Activated CD8-positive, alpha-beta memory T cell treated with anti-CD3 and anti-CD28 coated beads for 48 hours (primary cell): ENCODE measurements at places on chromosomes 11 and 22.

- no peak for DNase-seq
These were observed 860 bp downstream of the PRMT3 start for GRCh38 chr11:20388096-20389055.

GRCh38 chr11:95307286-95307685, 76.3 kb upstream of the SESN3 start:
- DNase-seq: no peak

DNA sequence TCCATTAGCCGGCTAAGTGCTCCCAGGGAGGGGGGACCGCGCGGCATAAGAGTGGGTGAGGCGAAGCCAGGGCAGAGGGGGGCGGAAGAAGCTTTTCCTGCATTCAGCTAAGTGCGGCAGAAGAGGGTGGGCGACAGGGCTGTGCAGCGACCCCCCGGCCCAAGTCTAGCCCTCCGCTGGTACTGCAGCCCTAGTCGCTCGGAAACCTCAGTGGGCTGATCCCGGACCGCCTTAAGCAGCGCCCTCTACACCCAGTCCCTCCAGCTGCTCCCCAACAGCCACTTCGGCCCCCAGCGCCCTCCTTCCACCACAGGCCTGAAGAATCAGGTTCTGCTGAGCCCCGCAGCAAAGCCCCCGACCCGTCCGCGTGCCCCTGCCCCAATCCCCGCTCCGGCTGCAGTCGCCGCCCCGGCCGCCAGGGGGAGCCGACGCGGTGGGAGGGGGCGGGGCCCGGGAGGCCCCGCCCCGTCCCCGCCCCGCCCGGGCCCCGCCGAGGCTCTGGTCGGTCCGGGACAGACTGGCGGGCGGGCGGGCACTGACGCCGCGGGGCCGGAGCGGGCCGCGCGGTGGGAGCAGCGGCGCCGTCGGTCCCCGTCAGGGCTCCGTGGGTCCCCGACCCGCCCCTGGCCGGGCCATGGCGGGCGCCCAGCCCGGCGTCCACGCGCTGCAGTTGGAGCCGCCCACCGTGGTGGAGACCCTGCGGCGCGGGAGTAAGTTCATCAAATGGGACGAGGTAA, at the start of gene PLCB3:
TSS of gene PLCB3 (plus strand) at position 515 of the 737 bp plus-strand sequence. CDS start at position 635, 120 bp downstream.
- DNase-seq: peak; percentile 69

- no peak for DNase-seq
These were observed 38.6 kb downstream of the TMEM135 start for GRCh38 chr11:87076260-87076783.

DNA sequence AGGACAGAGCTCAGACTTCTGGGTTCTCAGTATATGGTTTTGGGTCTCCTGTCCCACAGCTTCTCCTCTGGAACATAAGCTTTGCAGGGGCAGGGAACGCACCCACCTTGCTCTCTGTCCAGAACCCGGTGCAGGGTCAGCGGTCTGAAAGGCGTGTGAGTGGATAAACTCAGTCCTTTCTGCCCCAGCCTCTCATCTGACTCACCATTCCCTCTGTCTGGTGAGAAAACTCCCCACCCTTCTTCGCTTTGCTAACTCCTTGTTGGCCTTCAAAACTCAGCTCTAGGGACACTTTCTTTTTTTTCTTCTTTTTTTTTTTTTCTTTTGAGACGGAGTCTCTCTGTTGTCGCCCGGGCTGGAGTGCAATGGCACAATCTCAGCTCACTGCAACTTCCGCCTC, 68.9 kb upstream of the NUP50 start:
- DNase-seq: no peak

DNA sequence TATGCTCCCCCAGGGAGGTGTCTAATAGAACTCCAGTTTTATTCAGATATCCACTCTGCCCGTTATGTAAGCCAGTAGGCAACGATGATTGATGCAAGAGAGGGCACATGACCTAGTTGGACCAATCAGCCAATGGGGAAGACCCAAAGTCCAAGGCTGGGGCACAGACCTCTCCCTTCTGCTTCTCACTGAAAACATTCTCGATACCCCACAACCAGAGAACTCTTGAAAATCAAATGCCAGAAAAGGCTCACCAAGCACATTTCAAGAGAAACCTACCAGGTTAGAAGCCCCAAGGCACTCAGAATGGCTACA, 7.4 kb downstream of the HIRA start:
- DNase-seq: no peak

GRCh38 chr11:118635642-118636041, 28.2 kb downstream of the PHLDB1 start:
- no peak for DNase-seq

GRCh38 chr22:42945027-42945426, 69.9 kb downstream of the PACSIN2 start:
- no peak for DNase-seq

- DNase-seq: no peak
These were observed 45.9 kb downstream of the CKAP5 start for GRCh38 chr11:46800177-46800576.

- no peak for DNase-seq
These were observed 87.5 kb upstream of the RRM1 start for GRCh38 chr11:4006946-4007680.

- no peak for DNase-seq
These were observed 46.6 kb downstream of the GGTLC2 start for GRCh38 chr22:22691055-22691454.

- DNase-seq: no peak
These were observed 1408.8 kb downstream of the TBC1D22A start for GRCh38 chr22:48171271-48171691.

- DNase-seq: no peak
These were observed 386.6 kb upstream of the NARS2 start for GRCh38 chr11:78961247-78961646.

DNA sequence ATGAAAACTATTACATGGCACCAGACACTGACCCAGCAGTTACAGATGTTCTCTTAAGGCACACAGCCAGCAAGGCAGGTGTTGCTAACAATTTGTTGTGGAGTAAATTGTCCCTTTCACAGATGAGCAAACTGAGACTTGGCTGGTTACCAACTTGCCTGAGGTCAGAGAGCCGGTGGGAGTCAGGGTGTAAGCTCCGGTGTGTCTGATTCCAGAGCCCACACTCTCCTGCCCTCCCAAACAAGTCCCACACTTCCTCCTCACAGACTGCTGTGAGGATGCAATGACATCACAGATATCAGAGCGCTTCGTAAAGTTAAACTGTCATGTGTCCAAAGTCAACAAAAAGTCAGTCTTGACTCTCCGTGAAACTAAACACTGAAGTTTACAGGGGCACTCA, 12.5 kb downstream of the GDPD5 start:
- no peak for DNase-seq

DNA sequence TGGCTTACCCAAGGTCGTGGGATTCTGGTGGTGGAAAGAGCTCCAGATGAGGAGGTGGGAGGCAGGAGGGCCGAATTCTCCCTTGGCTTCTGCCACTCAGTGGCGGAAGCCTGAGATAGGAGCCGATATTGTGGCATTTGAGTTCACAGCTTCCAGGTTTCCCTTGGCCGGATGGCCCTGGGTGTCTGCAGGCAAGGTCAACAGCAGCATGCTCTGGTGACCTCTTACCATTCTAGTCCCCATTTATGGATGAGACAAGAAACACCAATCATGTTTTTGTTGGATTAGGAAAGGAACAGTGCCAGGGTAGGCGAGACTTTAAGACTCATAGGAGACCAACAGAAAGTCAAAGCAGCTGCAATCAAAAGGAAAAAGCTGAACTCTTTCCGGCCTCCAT, 89.7 kb downstream of the GRAMD1B start:
- DNase-seq: no peak

GRCh38 chr11:74255741-74256375, 55.6 kb downstream of the P4HA3 start:
- DNase-seq: peak; percentile 23

DNA sequence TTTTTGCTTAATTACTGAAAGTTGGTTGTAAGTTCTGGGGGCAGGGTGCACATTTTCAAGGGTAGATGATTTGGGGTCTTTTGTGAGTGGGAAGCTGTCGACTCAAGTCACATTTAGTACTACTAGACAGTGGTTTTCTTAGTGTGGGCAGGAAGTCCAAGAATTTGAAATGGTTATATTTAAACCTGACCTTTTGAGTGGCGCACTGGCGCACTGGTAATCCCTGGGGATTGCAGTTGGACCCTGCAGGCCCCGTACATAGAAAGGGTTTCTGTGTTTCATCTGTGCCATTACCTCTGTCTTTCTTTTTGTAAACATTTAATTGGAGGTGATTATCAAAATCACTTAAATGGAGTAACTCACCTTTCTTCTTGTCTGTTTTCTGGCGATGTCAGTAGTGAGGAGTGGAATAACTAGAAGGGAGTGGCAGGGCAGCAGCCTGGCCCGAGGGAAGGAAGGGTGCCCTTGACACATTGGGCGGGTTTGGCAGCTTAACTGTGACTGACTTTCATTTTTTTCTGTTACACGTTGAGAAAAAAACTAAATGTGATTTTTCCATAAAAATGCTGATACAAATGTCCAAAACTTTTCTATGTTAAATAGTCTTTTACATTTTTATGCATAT, 101.8 kb upstream of the GAL start:
- DNase-seq: no peak

GRCh38 chr11:135027461-135027860, 615.4 kb upstream of the B3GAT1 start:
- no peak for DNase-seq

DNA sequence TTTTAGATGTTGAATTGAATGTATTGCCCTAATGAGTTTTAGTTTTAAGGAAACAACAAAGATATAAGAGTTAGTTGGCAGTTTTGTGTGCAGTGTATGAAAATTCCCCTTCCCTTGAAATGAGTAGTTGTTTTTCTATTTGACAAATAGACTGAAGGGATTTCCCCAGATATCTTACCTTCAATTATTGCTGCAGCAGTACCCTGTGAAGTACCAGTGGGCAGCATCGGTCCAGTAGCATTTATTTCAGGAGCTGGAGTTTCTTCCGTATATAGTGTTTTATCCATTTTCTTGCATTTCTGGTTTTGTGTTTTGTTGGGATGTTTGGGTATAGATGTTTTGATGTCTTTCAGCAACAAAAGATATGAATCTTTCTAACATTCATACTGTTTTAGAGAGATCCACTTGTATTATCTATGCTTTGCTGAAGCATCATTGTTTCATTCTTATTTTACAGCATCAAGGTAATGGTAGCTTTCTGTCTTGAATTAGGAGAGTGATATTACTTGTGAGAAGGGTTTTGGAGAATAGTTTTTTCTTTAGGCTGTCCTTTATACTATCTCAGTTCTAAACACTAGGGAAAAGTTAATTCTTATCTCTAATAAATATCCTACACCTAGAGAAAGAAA, 7.4 kb downstream of the KMT2A start:
- no peak for DNase-seq

GRCh38 chr22:43827926-43828724, 16.0 kb upstream of the EFCAB6 start:
- no peak for DNase-seq

- no peak for DNase-seq
These were observed 44.5 kb downstream of the ME3 start for GRCh38 chr11:86627776-86628455.

DNA sequence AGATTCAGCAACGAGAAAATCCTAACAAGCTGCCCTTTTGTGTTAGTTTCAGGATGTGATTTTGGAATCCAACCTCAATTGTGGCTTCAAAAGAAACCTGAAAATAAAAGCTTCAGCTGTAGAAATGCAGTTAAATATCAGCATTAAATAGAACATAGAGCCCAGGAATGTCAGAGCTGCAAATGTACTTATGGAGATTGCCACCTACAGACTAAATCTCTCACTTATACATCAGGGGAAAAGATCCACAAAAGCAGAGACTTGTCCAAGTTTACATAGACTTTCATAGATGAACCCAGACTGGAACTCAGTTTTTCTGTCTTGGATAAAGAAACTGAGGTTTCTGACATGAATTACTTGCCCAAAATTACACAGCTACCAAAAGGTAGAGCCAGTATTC, 446.6 kb downstream of the DLG2 start:
- DNase-seq: no peak

GRCh38 chr11:72932132-72932570, 117.9 kb downstream of the ATG16L2 start:
- DNase-seq: no peak

- no peak for DNase-seq
These were observed 23.7 kb downstream of the NCF4 start for GRCh38 chr22:36884349-36885158.

DNA sequence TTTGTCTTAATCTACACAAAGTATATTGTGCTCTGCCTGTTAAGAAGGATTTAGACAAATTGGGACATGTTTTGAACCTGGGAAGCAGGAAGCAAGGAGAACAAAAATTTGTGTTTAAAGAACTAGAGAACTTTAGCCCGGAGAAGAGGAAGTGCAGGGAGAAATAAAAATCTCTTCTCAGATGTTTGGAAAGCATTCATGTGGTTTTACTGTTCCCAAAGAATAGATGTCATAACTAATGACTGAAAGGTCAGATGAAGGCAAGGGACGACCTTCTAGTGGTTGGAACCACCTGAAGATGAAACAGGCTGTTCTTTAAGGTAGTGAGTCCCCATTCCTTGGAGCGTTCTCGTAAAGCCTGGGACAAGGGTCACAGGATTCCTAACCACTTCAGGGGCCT, 38.3 kb downstream of the IRAG1 start:
- DNase-seq: no peak

DNA sequence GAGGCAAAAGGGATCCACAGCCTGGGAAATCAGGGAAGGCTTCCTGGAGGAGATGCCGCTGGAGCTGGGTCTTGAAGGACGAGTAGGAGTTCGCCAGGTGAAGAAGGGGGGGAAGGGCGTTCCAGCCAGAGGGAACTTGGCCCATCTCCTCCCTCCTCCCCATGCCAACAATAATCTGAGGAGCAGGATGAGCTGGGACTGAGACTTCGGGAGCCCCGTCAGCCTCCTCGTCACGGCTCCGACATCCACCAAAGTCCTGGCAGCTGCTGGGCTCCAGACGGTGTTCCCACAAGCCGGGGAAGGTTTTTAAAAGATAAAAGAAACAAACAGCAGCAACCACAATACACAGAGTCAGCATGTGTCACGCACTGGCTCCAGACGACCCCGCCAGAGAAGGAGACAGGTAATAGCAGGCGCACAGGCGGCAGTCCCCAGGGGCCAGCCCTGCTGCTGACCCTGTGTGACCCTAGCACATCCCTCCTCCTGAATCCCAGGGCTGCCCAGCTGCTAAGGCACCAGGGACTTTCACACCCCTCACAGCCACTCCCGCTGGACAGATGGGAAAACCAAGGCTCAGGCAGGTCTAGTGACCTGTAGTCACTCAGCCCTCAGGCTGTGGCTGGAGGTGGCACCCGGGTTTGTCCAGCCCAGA, 37.3 kb downstream of the NUP50 start:
- DNase-seq: no peak

DNA sequence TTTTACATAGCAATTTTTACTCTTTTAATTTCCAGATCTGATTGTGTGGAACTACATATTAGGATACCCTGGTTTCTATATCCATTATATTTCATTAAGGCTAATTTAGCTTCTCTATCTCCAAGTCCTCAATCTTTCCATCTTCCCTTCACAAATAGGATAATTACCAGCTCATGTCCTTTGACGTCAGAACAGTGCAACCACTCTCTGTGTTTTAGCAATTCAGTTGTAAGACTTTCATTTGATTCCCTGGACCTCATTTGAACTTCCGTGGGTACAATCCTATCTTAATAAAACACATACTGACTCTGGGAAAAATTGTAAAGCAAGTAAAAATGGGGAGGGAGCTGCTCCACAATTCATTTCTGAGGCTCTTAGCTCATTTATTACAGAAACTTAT, 52.8 kb downstream of the FAM76B start:
- no peak for DNase-seq

GRCh38 chr11:94866231-94866822, 98.2 kb downstream of the AMOTL1 start:
- DNase-seq: no peak

GRCh38 chr11:70210051-70210501, 7.0 kb downstream of the FADD start:
- no peak for DNase-seq
